ENCODE measurements at places on chromosomes 2 and 18.

DNA sequence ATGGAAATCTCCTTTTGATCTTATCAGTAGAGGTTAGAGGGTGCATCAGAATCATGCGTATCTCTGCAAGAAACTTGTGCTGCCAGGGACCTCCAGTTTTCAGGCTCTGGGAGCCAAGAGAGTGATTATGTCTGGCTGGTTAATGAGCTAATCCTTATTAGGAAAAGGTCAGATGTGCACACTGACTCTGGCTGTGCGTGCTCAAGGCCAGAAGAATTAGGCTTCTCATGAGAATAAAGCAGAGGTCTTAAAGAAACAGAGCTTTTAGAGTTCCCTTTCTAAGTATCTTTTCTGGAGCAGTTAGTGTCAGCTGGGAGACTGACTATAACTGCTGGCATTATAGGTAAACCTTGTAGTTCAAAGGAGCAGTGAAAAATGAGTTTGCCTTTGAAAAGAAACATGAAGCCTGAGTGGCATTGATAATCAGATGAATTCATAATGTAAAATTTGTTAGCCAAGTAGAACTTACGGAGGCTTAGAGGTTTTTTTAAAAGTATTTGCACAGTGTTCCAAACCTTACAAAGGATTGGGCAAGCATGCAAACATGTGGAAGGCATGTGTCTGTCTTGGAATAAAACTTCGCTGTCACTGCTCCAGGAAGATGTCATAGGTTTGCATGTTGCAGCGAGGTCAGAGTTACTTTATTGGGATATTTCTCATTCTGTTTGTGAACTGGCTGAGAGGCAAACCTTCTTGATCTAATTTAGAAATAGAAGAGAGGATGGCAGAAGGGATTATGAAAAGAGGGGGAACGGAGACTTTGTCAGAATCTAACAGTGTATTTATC is 151.7 kb downstream of the ARHGAP28 start:
- DNase-seq = no peak

GRCh38 chr2:232230560-232230959 is 148.0 kb upstream of the ALPP start:
- DNase-seq = peak; percentile 82

GRCh38 chr2:149082079-149082478 is 43.6 kb downstream of the LYPD6B start:
- DNase-seq = no peak

DNA sequence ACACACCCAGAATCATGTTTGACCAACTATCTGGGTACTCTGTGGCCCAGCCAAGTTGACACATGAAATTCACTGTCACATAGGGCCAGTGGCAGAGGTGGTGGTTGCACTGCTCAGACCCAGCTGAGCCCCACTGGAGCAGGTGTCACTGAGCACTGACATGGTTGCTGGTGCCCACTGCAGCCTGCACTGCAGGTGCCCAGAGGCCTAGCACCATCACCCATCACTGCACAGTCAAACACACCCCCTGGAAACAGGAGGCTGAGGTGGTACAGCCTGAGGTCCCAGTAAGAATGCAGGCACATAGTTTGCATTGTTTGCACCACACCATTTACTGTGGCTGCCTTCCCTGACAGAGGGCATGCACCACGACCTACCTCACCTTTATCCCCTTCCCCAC is 278.7 kb upstream of the MGAT5 start:
- no peak for DNase-seq

- DNase-seq = no peak
Measured at GRCh38 chr2:33581872-33582271, 17.2 kb downstream of the FAM98A start.

GRCh38 chr2:160657196-160657595 is 163.6 kb upstream of the RBMS1 start:
- DNase-seq = no peak

DNA sequence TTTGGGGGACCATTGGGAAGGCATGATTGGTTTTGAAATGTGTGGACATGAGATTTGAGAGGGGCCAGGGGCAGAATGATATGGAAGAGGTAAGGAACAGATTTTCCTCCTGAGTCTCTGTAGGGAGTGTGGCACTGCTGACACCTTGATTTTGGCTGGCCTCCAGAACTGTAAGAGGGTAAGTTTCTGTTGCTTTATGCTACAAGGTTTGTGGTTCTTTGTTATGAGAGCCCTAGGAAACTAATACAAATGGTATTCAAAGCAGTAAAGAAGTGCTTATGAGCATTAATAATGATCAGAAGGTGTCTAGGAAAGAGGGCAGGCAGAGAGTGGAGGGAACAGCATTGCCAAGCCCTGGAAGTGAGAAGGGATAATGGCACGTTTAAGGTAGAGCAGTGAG is 574.3 kb upstream of the NXPH2 start:
- DNase-seq = no peak

DNA sequence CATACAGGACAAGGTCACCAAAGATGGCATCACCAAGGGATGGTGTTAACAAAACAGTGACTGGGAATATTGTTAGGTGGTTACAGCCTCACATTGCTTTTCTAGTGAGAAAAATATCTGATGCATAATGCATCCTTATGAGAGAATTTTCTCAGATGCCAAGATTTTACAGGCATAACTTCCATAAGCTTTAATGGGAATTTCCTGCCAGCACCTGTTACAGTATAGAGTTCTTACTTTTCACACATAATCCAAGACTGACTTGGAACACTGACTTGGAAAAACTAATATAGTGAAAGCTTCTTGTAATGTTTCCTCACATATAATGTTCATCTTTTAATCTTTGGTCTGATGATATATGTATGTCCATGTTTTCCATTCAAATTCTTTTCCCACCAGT is 402.8 kb downstream of the ARHGAP15 start:
- peak; percentile 20 for DNase-seq

- DNase-seq = no peak
Measured at GRCh38 chr2:65357959-65358294, 74.5 kb downstream of the SPRED2 start.

GRCh38 chr18:23386317-23386716 is 66.8 kb upstream of the RIOK3 start:
- no peak for DNase-seq

GRCh38 chr2:3204031-3204821 is 173.4 kb downstream of the EIPR1 start:
- DNase-seq = no peak

GRCh38 chr18:79507076-79507545 is 111.4 kb downstream of the NFATC1 start:
- DNase-seq = no peak

DNA sequence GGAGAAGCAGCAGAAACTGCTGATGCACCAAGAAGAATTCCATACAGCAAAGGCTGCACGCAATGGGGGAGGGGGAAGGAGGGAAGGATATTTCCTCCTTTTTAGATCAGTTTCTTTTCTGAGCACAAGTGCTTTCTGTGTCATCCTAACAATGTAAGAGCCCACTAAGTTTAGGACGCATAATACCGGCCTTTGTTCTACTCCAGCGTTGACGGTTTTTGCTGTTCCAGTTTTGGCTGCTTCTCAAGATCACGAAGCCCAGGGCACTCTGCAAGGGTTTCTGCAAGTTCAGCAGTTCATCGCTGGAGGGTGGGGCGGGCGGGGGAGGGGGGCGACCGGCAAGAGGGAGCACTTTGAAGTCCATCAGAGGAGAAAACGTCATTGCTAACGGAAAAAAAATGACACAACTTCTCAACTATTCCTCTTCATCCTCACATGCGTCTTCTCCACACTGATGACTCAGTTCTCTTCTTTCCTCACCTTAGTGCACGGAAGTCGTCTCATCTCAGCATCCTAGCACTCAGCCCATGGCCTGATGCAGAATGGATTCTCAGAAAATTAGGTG is 8.7 kb downstream of the FAM178B start:
- DNase-seq = no peak

GRCh38 chr2:232030229-232030628 is 68.7 kb downstream of the DIS3L2 start:
- peak; percentile 46 for DNase-seq

- DNase-seq = no peak
Measured at GRCh38 chr2:71897137-71897480, 250.6 kb downstream of the CYP26B1 start.

DNA sequence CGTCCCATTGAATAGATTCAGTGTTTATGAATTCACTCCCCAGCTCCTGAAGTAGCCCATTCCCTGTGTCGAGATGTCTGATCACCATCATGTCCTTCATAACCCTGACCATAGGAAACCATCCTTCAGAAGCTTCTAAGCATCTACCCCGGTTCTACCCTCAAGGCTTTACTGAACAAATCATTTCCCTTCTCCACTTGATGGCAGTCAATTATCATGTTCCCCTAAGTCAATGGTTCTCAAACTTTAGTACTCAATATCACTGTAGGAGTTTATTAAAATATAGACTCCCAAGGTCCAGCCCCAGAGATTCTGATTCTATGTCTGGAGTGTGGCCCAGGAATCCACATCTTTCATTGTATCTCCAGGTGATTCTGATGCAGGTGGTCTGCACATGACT is 228.4 kb upstream of the SP5 start:
- no peak for DNase-seq
